ENCODE measurements at places on chromosomes 13 and 19. TPM values are rescaled to one million over a fixed set of nuclear protein-coding genes. Genes with fewer than 3 reads are reported as not detected.

DNA sequence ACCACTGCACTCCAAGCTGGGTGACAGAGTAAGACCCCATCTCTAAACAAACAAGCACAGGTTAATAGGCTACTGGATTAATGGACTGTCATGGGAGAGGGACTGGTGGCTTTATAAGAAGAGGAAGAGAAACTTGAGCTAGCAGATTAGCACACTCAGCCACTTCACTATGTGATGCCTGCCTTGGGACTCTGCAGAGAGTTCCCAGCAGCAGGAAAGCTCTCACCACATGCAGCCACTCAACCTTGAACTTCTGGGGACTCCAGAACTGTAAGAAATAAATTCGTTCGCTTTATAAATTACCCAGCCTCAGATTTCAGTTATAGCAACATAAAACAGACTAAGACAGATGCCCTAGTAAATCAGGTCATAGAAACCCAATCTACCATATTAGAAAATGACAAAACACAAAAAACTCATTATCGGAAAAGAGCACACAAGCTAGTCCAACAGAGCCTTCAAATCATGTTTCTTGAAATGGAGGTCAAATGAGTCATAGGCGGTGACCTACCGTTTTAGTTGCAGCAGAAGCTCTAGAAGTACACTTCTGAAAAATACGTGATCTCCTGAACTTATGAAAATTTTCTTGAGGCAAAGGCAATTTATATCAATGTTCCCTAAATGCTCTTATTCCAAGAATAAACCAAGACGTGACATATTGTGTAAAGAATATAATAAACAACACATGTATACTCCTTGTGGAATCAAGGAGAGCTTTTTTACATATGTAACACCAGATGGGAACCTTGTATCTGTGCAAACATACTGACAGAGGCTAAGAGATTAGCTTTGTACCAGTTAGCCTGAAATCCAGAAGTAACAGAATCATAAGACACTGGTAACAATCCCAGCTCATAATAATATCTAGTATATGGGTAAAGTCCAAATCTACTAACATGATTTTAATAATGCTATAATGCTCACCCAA lies 340.9 kb upstream of the SGCG start:
- DNase-seq, result no peak

Gene RINL
- total RNA-seq, result 3.3 TPM

DNA sequence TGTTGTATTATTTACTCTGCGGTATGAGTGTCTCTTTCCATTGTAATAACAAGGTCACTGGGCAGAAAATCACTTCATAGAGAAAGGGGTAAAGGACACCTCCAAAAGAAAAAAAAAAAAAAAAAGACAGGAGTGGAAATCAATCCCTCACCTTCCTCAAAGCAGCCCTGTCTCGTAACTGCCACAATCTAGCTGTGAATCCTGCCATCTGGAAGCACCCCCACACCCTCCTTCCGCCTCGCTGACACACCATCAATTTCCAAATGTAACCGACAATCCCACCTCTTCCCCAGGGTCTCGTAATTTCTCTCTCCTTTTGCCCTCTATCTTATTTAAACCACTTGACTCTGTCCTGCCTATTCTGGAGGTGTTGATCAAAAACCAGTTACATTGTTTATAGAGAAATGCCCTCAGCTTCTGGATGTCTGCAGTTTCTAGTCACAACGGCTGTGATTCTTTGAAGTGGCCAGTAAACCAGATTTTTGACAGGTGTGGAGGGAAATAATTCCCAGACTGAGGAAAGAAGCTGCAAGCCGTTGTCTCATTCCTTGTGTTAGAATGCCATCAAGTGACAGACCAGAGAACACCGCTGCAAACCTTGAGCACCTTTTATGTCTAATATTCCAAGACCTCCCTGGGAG lies 9.1 kb upstream of the POP4 start:
- DNase-seq, result no peak

DNA sequence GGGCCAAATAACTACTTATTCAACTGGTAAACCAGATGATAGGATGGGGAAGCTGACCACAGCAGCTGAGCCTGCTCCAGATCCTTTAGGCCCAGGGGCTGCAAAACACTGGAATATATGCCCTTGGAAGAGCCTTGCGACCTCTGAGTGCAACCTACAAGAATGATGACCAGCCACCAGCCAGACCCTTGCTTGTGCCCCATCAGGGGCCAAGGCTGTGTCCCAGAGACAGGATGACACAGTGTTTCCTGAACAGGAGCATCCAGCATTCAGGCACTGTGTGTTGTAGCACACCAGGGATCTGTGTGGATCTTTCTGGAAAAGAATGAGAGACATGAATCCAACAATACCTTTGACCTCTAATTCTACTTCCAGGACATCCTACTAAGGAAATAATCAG lies 14.5 kb downstream of the GJA3 start:
- no peak for DNase-seq

DNA sequence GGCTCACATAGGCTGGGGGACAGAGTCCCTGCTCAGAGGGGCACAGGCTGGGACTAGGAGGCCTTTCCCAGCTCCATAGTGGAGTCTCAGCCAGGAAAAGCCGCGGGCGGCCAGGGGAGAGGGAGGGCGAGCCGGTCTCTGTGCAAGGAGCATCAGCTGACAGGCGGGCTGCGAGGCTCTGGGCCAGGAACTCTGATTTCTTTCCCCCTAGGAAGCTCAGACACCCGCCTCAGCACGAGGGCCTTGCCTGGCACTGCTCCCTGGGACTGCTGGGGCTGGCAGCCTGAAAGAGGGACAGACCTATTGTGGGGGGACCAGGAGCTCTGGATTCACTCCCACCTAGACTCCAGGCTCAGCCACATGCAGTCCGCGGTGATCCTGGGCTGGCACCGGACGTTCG lies 2.2 kb upstream of the PLK5 start:
- no peak for DNase-seq

- DNase-seq, result no peak
Measured at GRCh38 chr13:35566340-35566739, 89.9 kb upstream of the MAB21L1 start.

DNA sequence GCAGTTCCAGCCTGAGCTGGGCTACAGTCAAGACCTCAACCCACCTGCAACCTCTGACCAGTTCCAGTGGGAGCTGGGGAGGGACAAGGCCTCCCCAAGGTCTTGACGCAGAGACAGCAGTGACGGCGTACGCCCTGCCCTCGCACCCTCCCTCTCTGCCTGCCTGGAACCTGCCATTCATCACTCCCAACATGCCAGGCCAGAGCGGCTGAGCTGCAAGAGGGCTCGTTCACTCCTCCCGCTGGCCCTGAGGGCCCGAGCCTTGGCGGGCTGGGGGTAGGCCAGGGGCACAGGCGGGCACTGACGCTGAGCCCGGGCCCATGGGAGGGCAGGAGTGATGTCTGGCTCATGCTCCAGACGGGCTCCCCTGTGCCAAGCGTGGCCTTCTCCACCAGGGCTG lies 8.2 kb downstream of the NDUFA11 start:
- no peak for DNase-seq
